Activated CD8-positive, alpha-beta T cell treated with anti-CD3 and anti-CD28 coated beads for 36 hours (primary cell): ENCODE measurements at places on chromosomes 16 and 17. TPM values are rescaled to one million over a fixed set of nuclear protein-coding genes. Genes with fewer than 3 reads are reported as not detected.

DNA sequence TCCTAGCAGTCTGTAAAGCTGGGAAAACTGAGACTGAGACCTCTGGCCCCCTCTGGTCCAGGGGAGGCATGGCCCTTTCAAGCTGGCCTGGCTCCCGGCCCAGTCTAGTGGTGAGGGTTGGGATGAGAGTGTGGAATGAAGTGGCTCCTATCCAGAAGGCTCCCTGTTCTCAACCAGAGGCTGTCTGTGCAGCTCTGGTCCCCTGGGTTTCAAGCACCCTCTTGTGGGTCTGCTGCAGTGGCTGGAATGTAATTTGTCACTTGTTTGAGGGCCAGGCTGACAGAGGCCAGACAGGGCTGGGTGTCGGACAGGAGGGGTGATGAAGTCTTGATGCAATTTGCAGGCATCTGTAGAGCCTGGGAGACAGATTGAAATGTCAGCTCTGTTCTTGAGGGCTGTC lies 22.1 kb upstream of the PHF12 start:
- no peak for DNase-seq

The KRTAP9-2 gene
- not detected for total RNA-seq

DNA sequence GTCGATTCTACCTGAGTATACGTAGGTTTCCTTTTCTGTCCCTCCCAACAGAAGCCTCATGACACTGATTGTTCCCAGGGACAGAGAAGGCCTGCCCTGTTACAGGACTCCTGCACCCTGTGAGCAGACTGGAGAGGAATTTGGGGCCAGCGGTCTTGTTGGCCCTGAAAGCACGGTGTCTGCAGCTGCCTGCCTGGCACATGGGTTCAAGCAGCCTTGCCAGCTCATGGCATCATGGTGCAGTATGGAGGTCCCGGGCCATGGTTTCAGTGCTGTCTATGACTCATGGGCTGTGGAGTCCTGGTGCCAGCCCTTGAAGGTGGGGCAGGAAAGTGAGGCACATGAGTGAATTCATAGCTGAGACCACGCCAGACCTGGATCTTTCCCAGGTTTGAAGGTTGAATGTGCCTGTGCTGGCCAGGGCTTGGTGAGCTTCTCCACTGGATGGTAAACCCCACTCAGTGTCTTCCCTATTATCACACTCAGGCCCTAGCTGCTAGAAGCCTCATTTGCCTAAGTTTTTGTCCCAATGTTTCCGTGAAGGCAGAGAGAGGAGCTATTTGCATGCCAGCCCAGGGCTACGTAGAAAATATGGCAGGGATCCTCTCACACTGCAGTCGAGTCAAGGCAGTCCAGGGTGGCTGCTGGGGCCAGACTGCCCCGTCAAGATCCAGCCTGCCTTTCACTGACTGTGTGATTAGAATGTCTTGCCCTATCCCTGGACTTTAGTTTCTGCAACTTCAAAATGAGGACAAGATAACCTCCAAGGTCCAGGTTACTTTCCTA lies 277.2 kb upstream of the CCL2 start:
- DNase-seq = no peak

DNA sequence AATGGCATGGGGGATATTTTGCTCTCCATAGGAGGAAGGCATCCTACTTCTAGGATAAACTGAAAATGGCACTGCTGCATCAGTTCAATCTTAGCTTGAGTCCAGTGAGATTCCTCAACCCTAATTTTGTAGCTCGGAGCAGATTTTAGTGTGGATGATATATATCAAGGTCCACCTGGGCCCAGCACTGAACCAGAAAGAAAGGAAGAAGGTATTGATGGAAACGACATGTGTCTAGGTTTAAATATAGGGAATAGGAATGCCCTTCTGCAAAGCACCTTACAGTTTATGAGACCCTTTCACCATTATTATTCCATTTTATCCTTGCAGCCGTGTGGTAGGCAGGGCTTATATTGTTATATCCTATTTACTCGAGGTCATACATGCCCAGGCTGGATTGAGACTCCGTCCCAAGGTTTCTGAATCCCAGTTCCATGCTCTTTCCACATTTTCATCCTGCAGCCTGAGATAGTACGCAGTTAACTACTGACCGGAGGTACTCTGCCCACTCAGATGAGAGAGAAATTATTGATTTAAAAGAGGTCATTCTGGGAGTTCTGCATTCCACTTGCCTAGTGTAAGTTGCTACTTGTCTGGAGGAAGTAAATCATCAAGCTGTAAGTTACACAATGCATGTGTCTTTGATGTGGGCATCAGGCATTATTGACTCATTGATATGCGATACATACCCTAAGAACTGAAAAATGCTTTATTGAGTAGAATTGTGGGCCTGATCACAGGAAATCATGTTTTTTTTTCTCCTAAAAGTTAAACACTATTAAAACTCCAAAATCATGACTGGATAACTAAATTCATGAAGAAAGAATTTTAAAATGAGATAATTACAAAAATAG lies 10.1 kb downstream of the KRT39 start:
- no peak for DNase-seq

- DNase-seq = no peak
Observed at GRCh38 chr17:7128160-7128559, 13.5 kb upstream of the ASGR2 start.

DNA sequence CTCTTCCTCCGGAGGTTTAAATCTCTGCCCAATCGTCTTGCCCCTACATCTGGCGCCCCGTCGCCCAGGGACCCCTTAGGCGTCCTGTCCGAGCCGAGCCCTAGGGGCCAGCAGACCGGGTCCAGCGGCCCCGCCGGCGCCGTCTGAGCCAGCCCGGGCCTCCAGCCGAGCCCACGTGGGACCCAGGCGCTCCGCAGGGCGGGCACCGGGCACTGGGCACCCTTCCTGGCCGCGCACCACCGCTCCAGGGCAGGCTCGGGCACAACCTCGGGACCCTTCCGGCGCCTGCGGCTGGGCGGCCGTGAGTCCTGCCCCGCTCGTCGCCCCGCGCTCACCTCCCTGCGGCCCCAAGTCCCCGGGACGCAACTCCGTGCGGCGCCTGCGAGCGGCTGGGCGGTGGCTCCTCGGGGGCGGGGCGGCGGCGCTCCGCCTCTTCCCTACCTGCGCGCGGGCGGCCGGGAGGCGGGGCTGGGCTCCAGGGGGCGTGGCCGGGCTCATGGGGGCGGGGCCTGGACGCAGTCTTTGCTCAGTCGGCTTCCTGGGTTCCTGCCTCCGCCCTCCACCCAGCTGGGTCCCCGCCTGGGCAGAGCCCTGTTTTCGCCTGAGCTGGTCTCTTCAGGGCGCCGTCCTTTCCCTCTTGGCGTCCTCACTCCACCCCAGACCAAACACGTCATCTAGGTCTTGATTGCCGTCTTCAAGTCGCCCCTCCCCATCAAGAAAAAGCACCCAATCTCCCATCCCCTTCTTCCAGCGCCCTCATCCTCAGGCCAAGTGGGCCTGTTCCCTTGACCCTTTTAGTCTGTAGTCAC lies at the start of gene RHBDF2:
RHBDF2 (minus strand) TSS at position 406 of the 809 bp plus-strand sequence. CDS start 19,899 bp downstream, outside the sequence.
- peak; percentile 95 for DNase-seq

DNA sequence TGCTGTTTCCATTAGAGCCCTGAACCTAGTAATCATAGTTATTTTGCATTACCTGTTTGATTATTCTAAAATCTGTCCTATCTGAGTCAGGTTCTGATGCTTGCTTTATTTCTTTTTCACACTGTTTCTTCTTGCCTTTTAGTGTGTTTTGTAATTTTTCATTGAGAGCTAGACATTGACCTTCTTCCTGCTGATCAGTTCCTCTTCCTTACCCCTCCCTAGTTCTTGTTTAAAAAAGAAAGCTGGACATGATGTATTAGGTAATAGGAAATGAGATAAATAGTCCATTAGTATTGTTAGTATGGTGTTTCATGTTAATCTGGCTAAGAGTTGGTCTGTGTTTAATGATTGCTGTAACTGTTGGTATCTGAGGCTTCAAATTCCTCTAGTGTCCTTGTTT lies 13.4 kb downstream of the WWP2 start:
- no peak for DNase-seq

GRCh38 chr16:78576941-78577340 lies 477.5 kb downstream of the WWOX start:
- no peak for DNase-seq

DNA sequence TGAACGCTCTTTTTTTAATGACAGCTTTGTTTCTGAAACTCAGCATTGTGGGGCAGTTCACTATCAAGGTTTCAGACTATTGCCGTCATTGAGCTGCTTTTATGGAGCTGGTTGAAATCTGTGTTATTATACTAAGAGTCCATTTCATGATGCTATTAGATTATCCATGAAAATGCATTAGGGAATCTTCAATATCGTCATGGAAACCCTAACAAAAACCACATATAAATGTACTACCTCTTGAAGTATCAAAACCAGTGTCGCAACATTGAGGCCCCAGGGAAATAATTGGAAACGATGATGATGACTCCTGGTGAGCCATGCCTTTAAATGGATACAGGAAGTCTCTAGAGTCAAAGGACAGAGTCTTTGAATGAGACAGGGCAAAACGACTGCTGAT lies 231.6 kb upstream of the CPHXL start:
- DNase-seq = no peak

The ZNF624 gene
- 4.8 TPM for total RNA-seq

DNA sequence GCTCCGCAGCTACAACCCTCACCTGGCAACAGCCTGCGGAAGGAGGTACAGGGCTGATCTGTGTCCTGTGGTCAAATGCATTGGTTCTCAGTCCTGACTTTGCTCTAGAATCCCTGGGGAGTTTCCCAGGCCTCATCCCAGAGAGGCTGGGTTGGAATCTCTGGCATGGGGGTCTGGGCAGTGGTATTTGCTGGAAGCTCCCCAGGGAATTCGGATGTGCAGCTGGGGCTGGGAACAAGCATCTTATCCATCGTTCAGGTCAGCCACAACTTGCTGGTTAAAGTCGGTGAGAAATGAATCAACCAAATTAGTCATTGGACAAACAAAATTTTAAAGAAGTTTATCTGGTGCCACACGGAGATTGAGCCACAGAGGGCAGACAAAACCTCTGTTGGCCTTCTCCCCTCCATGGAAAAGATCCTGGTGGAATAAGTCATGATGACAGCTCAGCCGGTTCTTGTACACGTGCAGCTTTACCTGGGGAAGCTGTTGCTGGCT lies 231.2 kb downstream of the FOXL1 start:
- DNase-seq = no peak

The MAFG gene
- total RNA-seq = 14.1 TPM

The EVPLL gene
- not detected for total RNA-seq

DNA sequence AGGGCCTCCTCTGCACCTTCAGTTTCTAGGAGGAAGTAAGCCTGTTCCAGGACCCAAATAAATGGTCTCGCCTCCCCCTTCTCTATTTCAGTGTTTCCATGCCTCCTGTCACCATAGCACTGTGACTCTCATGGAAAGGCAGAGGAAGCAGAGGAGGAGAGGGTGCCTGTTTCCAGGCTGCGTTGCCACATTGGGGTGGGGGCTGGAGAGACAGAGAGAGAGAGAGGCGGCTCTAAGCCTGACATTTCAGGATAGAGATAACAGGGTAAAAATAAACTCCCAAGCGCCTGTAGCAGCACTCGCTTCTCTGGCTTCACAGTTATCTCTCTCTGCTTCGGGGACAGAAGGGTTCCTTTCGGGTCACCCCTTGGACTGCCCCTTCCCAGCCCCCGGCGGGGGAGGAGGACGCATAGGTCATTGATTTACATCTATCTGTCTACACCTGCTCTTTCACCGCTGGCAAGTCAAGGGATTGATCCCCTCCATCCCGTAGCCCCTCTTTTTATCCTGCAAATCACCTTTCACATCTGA lies 71.2 kb upstream of the MRTFB start:
- DNase-seq = no peak

The KRTAP1-5 gene
- total RNA-seq = not detected
